ENCODE measurements at places on chromosomes 6 and 20.

- peak; percentile 85 for DNase-seq
These were observed 93.6 kb downstream of the NCR2 start for GRCh38 chr6:41428996-41429421.

- DNase-seq: peak; percentile 35
These were observed 1.8 kb downstream of the REV3L start for GRCh38 chr6:111480988-111481822.

GRCh38 chr6:19536838-19537237 is 300.3 kb upstream of the ID4 start:
- DNase-seq: no peak

GRCh38 chr20:20802328-20802727 is 89.9 kb upstream of the RALGAPA2 start:
- DNase-seq: no peak

DNA sequence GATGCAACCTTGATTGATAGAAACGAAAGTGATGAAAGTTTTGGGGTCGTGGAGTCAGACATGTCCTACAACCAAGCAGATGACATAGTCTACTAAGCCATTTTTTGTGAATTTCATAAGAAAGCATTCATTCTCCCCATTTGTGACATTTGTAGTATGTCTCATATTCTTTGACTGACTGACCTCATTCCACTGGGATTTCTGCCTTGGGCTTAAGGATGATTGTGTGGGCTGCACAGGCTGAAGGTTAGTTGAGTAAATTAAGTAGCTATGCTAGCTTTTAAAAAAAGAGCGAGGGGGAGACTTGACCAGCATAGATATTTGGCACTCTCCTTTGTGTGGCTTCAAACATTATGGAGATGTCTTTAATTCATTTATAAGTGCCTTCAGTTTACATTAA is 28.9 kb downstream of the STMND1 start:
- peak; percentile 52 for DNase-seq

DNA sequence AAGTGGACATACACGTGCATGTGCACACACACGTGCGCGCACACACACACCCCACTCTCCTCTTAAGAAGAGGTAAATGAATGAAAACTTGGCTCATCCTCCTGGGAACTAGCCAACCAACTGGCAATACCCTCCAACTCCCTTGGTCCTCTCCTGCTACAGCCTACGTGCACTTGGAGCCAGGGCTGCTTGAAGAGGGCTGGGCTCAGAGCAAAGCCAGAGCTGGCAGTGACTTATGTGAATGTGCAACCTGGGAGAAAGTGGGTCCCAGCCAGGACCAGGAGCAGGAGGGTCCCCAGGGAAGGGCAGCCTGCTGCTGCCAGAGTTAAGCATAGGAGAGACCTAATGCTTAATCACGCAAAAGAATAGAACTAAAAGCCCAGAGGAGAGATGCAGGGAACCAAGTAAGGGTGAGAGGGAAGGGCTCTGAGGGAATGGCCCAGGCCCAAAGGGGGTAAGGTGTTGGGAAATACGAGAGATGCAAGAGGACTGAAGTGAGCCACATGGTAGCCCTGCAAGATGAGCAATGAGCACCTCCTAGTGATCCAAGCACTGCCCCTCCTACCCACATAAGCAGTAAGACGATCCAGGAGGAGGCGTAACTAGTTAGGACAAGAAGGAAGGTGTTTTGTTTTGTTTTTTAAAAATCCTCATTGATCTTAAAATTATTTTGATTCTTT is 24.7 kb downstream of the TRAF3IP2 start:
- DNase-seq: peak; percentile 24

- no peak for DNase-seq
These were observed 258.8 kb downstream of the TMEM242 start for GRCh38 chr6:157064502-157064901.

GRCh38 chr6:53115113-53115512 is 33.5 kb downstream of the GCM1 start:
- DNase-seq: no peak

GRCh38 chr20:62938105-62938888 is at the start of gene GID8:
GID8 (plus strand) TSS chr20:62938147; CDS start chr20:62941503, 3,356 bp downstream.
- DNase-seq: peak; percentile 62

- DNase-seq: peak; percentile 4
These were observed 11.7 kb downstream of the SMLR1 start for GRCh38 chr6:130838951-130839350.

- peak; percentile 38 for DNase-seq
These were observed 29.1 kb downstream of the ASXL1 start for GRCh38 chr20:32387252-32387651.

DNA sequence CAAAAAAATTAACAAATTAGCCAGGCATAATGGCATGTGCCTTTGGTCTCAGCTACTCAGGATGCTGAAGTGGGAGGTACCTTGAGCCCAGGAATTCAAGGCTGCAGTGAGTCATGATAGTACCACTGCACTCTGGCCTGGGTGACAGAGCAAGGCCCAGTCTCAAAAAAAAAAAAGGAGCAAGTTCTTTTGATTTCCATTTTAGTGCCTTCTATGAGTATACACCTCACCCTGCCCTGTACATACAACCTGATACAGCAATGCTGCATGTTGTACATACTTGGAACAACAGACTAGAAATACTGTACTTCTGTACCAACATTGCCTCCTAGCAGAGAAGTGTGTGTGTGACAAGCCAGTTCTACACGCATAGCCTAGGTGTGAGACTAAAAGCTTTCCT is 97.3 kb upstream of the CARMIL1 start:
- peak; percentile 79 for DNase-seq

- peak; percentile 23 for DNase-seq
These were observed at the start of gene SOBP for GRCh38 chr6:107489636-107490565. SOBP (plus strand) TSS chr6:107490117; CDS start chr6:107490617, 500 bp downstream.

DNA sequence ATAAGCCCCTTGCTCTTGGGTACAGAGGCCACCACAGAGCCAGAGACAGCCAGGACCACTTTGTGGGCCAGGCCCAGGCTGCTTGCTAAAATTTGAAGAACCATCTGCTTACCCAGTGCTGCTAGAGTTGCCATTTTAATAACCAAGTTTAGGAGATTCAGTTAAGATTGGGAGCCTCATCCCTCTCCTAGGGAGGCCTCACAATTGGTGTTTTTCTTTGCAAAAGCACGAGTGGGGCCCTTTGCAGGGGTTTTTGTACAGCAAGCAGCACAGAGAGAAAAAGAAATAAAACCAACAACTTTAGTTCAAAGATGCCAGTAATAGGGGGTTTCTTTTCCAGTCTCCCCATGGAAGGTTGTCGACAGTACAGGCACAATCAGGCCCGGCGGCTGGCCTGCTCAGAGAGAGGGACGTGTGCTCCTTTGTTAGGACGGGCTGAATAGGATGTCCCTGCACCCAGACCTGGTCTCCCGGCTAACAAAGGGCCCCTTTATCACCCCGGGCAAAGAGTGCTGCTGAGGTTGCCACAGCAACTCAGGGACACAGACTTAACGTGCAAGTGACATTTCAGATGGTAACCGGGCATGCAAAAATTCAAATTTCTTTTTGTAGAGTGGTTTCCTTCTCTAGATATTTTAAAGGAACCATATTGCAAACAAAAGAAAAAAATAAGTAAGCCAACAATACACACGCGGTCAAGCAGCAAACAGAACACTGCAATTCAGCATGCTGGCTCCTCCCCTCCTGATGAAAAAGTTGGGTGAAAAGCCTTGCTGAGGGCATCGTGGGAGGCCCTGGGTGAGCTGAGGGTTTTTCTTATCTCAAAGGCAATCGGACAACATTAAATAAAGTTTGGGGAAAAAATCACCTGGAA is 10.5 kb upstream of the TOX2 start:
- no peak for DNase-seq

DNA sequence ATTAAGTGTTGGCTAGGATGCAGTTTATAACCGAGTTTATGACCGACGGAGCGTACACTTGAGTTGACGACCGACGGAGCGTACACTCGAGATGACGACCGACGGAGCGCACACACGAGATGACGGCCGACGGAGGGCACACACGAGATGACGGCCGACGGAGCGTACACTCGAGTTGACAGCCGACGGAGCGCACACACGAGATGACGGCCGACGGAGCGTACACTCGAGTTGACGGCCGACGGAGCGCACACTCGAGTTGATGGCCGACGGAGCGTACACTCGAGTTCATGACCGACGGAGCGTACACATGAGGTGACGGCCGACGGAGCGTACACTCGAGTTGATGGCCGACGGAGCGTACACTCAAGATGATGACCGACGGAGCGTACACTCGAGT is 119.8 kb downstream of the HUS1B start:
- DNase-seq: no peak

DNA sequence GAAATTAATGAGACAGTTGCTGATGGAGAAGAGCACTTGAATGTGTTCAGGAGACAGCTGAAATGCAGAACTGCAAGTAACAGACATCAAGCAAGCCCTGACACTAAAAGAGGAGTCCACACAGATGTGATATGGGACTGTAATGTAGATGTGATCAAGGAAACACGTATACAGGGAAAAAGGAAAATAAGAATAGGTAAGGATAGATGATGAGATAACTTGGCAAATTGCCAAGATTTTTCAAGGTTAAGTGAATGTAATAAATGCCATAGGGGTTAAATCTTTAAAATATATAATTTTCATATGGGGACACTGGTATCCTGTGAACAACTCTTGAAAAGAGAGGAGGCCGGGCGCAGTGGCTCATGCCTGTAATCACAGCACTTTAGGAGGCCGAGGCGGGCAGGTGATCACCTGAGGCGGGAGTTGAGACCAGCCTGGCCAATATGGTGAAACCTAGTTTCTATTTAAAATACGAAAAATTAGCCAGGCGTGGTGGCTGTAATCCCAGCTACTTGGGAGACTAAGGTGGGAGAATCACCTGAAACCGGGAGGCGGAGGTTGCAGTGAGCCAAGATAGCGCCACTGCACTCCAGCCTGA is 7.2 kb upstream of the SNX14 start:
- DNase-seq: no peak

DNA sequence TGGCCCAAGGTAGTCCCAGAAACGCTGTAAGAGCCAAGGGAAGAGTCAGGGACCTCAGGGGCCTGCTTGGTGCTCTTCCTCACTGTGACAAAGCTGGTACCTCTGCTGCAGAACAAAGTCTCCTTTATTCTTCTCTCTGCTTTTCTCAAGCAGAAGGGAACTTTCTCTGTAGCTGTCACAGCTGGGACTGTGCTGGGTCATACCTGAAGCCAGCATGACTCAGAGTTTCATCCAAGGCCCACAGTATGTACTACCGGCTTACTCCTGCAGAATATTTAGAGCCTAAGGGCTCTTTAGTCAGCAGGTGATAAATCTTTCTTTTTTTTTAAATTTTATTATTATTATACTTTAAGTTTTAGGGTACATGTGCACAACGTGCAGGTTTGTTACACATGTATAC is 183.2 kb downstream of the TINAG start:
- no peak for DNase-seq

Measured in EH (cell line).